ENCODE measurements at places on chromosomes 16 and 17.

DNA sequence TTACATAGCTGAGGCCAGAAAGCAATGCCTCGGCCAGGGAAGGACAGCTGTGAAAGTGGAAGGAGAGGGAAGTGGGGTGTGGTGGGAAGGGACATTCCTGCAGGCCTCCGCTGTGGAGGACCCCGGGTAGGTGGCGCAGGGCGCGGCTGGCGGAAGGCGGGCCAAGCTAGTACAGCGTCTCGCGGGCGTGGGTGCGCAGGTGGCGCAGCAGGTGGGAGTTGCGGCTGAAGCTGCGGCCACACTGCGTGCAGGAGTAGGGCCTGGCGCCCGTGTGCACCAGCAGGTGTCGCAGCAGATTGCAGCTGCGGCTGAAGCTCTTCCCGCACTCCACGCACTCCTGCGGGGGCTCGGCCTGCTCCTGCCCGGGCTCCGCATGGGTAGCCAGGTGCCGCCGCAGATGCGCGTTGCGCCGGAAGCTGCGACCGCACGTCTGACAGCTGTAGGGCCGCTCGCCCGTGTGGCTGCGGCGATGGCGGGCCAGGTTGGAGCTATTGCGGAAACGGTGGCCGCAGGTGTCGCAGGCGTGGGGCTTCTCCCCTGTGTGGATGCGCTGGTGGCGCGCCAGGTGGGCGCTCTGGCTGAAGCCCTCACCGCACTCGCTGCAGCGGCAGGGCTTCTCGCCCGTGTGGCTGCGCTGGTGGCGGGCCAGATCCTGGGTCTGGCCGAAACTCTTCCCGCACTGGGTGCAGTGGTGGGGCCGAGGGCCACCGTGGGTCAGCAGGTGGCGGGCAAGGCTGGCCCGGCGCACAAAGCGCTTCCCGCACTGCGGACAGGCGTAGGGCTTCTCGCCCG is 10.0 kb downstream of the ZSCAN10 start:
- H3K36me3 ChIP-seq, result no peaks in the 10 kb centered on the region
- H3K27ac ChIP-seq, result no peak overlapping the region
- H3K27me3 ChIP-seq, result no peaks in the 10 kb centered on the region

DNA sequence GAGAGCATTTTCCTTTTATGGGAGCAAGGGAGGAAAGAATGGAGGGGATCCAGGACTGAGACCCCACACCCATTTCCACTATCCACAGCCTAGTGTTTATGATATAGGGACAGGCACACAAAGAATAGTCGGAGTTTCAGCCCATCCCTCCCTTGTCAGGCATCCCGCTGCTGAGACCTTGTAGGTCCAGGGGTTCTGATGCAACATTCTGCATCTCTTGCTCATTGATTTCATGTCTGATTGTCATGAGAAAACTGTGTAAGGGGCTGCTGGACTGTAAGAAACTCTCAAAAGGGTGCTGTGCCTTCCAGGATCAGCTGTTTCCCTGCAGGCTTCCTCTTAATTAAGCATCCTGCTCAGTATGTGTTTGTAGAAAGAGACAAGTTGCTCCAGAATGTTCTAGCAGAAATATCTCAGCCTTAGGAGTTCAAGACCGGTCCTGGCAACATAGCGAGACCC is 5.3 kb upstream of the POLR3E start:
- no peaks in the 10 kb centered on the region for H3K27me3 ChIP-seq
- no peak for DNase-seq
- H3K4me1 ChIP-seq, result no peaks in the 10 kb centered on the region
- H3K27ac ChIP-seq, result no peak overlapping the region
- H3K4me3 ChIP-seq, result no peak overlapping the region
- no peaks in the 10 kb centered on the region for H3K36me3 ChIP-seq

DNA sequence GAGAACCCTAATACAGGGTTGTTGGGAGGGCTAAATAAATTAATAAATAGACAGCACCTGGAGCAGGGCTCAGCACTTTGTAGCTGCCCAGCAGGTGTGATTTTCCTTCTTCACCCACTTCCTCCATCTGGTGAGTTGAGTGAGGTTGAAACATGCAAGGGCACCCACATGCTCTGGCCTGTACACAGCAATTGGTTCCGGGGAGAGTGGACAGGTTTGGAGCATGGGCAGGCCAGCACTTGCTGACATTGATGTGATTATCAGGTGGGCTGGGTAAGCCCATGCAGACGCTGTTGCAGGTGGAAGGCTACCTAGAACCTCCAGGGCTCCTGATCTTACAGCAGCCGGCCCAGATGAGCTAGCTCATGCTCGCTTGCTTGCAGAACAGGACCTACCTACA is 1.3 kb upstream of the MRTFB start:
- H3K27me3 ChIP-seq, result no peaks in the 10 kb centered on the region
- DNase-seq, result no peak
- no peaks in the 10 kb centered on the region for H3K4me1 ChIP-seq
- H3K36me3 ChIP-seq, result no peaks in the 10 kb centered on the region
- H3K4me3 ChIP-seq, result no peak overlapping the region
- H3K27ac ChIP-seq, result no peak overlapping the region

- H3K4me1 ChIP-seq, result peaks cover 2% of the 10 kb centered on the region
- no peaks in the 10 kb centered on the region for H3K27me3 ChIP-seq
- DNase-seq, result no peak
- H3K36me3 ChIP-seq, result no peaks in the 10 kb centered on the region
- H3K27ac ChIP-seq, result no peak overlapping the region
Measured at GRCh38 chr16:87196231-87196630, 121.0 kb downstream of the C16orf95 start.

DNA sequence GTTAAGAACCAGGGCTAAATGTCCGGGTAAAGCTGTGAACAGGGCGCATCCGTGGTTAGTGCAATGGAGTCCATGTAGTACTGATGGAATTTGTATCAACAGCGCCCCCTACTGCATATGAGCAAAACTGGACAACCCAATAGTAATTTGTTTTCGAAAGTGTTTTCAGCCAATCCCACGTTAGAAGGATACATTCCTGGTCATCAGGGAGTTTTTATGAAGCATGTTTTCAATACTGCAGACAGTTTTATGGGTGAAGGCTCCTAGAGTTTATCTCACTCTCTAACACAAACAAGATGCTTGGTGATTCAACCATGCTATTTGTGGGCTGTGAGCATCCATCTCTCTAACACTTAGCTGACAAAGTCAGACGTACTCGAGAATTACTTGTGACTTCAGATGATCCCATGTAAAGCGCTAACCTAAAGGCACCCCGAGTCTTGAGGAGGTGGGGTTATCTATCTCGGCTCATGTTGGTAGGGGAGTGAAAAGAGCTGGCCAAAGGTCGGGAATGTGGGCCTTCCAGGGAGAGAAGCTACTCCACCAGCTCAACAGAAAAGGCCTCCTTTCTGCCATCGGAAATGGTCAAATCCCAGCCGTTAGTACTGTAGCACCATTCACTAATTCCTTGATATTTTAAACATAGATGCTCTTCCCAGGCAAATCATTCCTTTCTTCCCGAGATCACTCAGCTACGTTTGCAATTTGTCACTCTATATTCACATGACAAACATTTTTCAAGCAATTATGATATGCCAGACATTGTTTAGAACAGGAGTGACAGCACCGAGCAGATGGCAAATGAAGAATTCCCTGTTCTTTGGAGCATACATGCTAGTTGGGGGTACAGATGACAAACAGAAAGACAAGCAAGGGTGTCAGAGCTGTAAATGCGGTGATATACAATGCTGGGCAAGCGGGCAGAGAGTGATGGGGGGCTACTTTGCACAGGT is 46.9 kb upstream of the HNF1B start:
- H3K36me3 ChIP-seq, result no peaks in the 10 kb centered on the region
- no peaks in the 10 kb centered on the region for H3K27me3 ChIP-seq
- no peak overlapping the region for H3K4me3 ChIP-seq

DNA sequence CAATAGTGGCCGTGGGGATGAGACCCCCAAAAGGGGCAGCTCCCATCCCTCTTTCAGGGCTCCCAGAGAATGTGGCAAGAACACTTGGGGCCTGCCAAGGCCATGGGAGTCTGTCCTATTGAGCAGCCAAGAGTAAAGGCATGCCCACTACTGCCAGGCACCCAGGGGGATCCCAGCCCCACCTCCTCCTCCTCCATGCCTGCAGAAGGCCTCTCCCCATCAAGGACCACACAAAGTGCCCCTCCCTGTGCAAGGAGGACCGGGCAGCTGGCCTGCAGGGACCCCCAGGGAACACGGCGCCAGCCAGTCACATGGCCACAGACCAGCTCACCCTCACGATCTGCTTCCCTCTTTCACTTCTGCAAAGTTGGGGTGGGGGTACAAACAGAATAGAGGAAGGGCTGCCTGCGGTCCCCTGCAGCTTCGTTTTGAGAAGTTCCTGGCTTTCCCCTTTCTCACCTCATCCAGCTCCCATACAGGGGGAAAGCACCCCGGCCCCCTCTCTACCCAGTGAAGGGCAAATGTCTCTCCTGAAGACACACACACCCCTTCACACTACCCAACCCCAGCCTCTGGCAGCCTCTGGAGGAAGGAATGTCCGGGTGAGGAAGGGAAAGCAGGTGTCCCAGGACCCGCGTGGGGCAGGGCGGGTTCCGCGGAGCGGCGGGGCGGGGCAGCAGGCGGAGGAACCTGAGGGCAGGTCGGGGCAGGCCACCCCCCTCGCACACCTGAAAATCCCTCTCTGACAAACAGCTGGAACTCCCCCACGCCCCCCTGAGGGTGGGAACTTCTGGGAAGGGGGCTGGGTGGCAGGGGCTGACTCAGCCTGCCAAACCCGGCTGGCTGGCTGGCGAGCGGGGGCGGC is 2.0 kb downstream of the PPP1R9B start:
- peak; percentile 93 for DNase-seq
- peaks cover 30% of the 10 kb centered on the region for H3K4me1 ChIP-seq
- no peaks in the 10 kb centered on the region for H3K27me3 ChIP-seq

- H3K36me3 ChIP-seq, result no peaks in the 10 kb centered on the region
- no peak overlapping the region for H3K4me3 ChIP-seq
- DNase-seq, result no peak
- H3K4me1 ChIP-seq, result peaks cover 10% of the 10 kb centered on the region
Measured at GRCh38 chr16:57413301-57413730, 8.7 kb downstream of the CCL17 start.

GRCh38 chr17:5516060-5516792 is 29.9 kb downstream of the MIS12 start:
- peaks cover 15% of the 10 kb centered on the region for H3K4me1 ChIP-seq
- H3K27me3 ChIP-seq, result no peaks in the 10 kb centered on the region
- H3K27ac ChIP-seq, result peak overlapping the region; percentile 85
- no peak overlapping the region for H3K4me3 ChIP-seq

- peaks cover 70% of the 10 kb centered on the region for H3K36me3 ChIP-seq
- no peak for DNase-seq
Measured at GRCh38 chr17:21034340-21035235, 8.2 kb downstream of the USP22 start.

DNA sequence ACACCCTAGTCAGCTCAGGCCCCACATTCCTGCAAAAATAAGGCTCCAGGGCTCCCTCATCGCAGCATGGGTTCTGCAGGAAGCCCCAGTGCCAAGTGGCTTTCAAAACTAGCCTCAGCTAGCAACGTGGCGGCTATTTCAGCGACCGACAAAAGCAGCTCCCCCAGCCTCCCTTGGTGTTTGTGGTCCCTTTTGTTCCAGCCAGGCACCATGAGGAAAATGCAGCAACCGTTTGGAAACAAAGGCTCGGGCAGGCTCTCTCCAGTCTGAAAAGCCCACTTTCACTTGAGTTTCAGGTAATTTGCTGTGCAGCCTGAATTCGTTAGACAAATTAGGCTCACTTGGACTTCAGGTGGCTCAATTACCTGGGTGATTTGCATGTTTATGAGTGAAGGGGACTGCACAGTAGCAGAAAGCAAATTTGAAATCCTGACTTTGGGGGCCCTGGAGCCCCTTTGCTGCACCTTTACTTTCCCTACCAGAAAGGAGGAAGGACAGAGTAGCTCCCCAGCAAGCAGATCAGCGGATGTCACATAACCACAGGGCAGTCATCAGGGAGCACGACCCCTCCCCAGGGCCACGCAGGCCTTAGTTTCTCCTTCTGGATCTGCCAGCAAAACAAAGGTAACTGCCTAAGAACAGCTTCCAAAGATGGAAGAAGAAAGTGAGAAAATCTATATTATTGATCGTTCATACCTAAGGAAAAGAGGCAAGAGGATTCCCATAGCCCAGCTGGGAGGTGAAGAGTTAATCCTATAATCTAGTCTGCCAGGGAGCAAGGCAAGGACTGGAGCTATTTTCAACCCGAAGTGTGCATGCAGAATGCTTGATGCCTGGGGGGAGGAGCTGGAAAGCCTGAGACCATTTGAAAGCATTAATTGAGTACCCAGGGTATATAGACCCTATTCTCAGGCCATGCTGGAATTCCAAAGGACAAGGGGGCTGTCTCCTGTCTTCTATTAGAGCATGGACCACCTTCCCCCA is 143.1 kb upstream of the SDK2 start:
- H3K4me3 ChIP-seq, result no peak overlapping the region
- H3K27ac ChIP-seq, result no peak overlapping the region
- no peaks in the 10 kb centered on the region for H3K36me3 ChIP-seq
- no peak for DNase-seq
- H3K4me1 ChIP-seq, result peaks cover 5% of the 10 kb centered on the region

GRCh38 chr17:83200751-83201150 is 121.3 kb downstream of the METRNL start:
- H3K4me1 ChIP-seq, result peaks cover 7% of the 10 kb centered on the region
- H3K4me3 ChIP-seq, result no peak overlapping the region
- DNase-seq, result peak; percentile 38
- no peaks in the 10 kb centered on the region for H3K27me3 ChIP-seq
- no peak overlapping the region for H3K27ac ChIP-seq

GRCh38 chr16:80986557-80986956 is 20.1 kb downstream of the CMC2 start:
- no peaks in the 10 kb centered on the region for H3K4me1 ChIP-seq
- H3K27me3 ChIP-seq, result no peaks in the 10 kb centered on the region
- peaks cover 8% of the 10 kb centered on the region for H3K36me3 ChIP-seq
- H3K27ac ChIP-seq, result no peak overlapping the region

- H3K27me3 ChIP-seq, result no peaks in the 10 kb centered on the region
- H3K27ac ChIP-seq, result no peak overlapping the region
- H3K36me3 ChIP-seq, result no peaks in the 10 kb centered on the region
- H3K4me3 ChIP-seq, result no peak overlapping the region
- DNase-seq, result no peak
Measured at GRCh38 chr17:6779411-6779810, 3.4 kb downstream of the FBXO39 start.

- H3K36me3 ChIP-seq, result no peaks in the 10 kb centered on the region
- no peak overlapping the region for H3K4me3 ChIP-seq
- DNase-seq, result no peak
- no peak overlapping the region for H3K27ac ChIP-seq
- peaks cover 12% of the 10 kb centered on the region for H3K27me3 ChIP-seq
Measured at GRCh38 chr17:15210247-15210646, 54.9 kb downstream of the PMP22 start.

- no peak for DNase-seq
- no peak overlapping the region for H3K4me3 ChIP-seq
- H3K36me3 ChIP-seq, result peaks cover 6% of the 10 kb centered on the region
- H3K4me1 ChIP-seq, result no peaks in the 10 kb centered on the region
Measured at GRCh38 chr17:64041912-64042311, 21.5 kb upstream of the ICAM2 start.

GRCh38 chr16:23269248-23269953 is 32.7 kb upstream of the SCNN1B start:
- DNase-seq, result no peak
- no peaks in the 10 kb centered on the region for H3K36me3 ChIP-seq
- no peaks in the 10 kb centered on the region for H3K27me3 ChIP-seq
- H3K4me3 ChIP-seq, result no peak overlapping the region

- H3K27me3 ChIP-seq, result no peaks in the 10 kb centered on the region
- H3K36me3 ChIP-seq, result no peaks in the 10 kb centered on the region
- H3K4me1 ChIP-seq, result no peaks in the 10 kb centered on the region
- H3K27ac ChIP-seq, result no peak overlapping the region
Measured at GRCh38 chr16:16159662-16160061, 63.6 kb downstream of the ABCC6 start.

GRCh38 chr17:73902416-73903181 is 258.4 kb upstream of the SDK2 start:
- H3K4me3 ChIP-seq, result no peak overlapping the region
- peaks cover 54% of the 10 kb centered on the region for H3K27me3 ChIP-seq
- no peaks in the 10 kb centered on the region for H3K4me1 ChIP-seq
- no peak for DNase-seq
- H3K27ac ChIP-seq, result no peak overlapping the region
- no peaks in the 10 kb centered on the region for H3K36me3 ChIP-seq
